D341Med (cell line): ENCODE measurements at places on chromosomes 11 and 22.

DNA sequence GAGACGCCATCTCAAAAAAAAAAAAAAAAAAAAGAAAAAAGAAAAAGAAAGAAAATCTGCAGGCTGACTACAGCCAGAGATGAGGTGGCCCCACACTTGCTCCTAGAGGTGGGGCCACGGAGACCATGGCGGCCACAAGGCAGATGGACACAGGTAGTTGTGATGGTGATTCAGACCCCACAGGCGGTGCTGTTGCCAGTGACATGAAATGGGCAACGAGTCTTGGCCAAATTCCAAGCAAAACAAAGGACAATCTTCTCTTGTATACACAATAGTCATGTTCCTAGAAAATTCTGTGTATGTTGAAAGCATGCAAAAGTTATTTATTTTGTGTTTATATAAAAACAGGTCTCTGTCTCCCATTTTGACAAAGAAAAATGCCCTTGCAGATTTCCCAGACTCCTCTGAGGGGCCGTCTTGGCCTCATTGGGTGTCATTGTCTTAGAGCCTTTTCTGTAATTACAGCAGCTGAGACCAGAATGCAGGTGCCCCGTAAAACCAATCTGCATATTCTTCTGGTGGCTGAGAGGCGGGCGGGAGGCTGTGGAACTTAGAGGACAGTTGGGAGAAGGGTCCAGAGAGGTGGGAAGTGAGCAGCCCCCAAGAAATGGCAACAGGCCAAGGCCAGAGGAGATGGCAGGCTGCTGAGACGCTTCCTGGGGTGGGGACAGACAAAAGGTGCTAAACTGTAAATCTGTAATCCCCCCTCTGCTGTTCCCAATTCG, 22.5 kb upstream of the DAGLA start:
- no peak for DNase-seq

- DNase-seq: no peak
Measured at GRCh38 chr11:79128291-79128690, 312.5 kb downstream of the TENM4 start.

DNA sequence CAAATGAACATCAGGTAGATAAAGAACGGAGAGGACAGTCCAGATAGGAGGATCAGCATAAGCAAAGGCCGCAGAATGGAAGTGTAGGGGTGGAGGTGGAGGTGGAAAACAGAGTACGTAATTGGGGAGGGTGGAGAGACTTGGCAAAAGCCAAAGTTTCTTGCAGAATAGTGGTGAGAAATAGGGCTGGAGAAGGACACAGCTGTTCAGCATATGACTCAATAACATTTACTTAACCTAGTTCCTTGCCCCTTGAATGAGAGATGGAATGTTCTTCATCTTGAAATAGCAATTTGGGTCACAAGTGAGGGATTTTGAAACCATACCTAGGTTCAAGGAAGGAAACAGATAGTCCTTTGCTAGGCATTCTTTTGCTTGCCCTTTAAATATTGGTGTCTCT, 235.9 kb upstream of the ARHGAP20 start:
- DNase-seq: no peak

GRCh38 chr11:131064373-131064991, 148.2 kb upstream of the SNX19 start:
- DNase-seq: peak; percentile 86

- DNase-seq: no peak
Measured at GRCh38 chr11:63811522-63811921, 1.7 kb upstream of the SPINDOC start.

GRCh38 chr11:45754261-45754709, 50.7 kb upstream of the SLC35C1 start:
- no peak for DNase-seq

DNA sequence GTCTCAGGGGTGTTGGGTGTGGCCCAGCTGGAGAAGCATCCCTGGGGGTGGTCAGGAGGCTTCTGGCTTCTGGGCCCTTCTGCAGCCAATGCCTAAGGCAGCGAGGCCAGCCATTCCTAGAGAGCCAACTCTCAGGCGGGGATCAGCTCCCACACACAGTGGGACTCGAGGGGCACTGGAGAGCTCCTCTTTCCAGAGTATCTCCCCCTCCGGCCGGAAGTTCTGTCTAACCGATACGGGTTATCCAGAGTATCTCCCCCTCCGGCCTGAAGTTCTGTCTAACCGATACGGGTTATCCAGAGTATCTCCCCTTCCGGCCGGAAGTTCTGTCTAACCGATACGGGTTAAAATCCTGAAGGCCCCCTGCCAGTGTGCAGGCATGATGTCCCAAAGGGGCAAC, 71.2 kb upstream of the B3GAT1 start:
- DNase-seq: no peak

DNA sequence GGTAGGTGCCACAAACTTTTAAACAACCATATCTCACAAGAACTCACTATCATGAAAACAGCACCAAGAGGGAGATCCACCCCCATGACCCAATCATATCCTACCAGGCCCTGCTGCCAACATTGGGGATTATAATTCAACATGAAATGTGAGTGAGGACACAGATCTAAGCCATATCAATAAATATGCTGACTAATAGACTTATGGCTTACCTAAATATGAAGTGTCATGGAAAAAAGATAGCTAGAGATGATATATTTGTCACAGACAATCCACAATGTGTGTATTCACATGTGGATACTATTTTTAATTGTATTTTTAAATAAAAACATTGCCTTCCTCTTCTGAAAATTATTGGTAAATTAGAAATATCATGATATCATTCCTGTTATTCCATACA, 38.2 kb upstream of the RAB38 start:
- DNase-seq: no peak

DNA sequence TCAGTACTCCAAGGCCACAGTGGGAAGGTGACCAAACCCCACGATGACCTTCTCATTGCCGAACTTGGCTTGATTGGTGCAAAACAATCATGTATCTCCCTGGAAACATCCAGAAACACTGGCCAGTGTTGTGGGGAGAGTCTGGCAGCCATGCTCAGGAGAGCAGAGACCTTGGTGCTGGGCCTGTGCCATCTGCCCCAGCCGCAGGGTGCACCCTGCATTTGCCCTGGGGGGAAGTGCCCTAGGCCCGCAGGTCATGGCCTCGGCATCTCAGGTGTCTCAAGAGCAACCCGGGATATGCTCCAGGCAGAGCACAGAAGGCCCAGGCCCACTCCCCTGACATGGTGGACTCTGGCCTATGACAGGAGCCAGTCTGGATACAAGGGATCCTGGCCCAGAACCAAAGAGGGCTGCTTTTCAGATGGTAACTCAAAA, 23.7 kb downstream of the ARVCF start:
- DNase-seq: no peak

- DNase-seq: no peak
Measured at GRCh38 chr11:102230911-102231310, 86.4 kb upstream of the BIRC3 start.

- DNase-seq: no peak
Measured at GRCh38 chr11:1503708-1504104, 17.1 kb upstream of the MOB2 start.

DNA sequence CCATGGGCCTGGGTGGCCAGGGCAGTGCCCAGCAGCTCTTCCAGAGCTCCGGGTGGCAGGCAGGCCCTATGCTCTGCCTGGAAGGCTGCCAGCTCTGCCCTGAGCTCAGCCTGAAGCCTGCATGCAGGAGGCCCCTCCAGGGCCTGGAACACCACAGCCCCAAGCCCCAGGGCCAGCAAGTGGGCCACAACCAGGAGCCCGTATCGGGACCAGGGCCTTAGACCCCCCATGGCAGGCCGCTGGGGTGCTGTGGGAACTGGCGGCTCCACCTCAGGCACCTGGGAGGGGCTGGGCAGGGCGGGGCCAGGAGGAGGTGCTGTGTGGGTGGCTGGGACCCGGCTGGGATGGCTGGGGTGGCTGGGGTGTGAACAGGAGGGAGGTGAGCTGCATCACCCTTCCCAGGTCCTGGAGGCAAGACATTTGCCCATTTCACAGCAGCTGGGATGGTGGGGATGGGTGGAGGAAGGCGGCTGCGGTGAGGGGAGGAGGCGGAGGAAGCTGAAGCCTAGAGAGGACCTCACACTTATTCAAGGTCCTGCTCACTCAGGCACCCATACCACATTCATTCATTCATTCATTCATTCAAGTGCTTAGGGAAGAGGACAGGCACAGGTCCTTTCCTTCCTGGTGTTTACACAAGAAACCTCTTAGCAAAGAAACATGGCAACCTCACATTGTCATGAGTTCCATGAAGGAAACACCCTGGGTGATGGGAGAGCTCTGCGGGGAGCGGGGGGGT, at the start of gene KCNK7:
Gene KCNK7, minus strand, starts transcription at position 258 of the 739 bp plus-strand sequence. Its CDS starts 28 bp downstream, at position 230.
- no peak for DNase-seq

DNA sequence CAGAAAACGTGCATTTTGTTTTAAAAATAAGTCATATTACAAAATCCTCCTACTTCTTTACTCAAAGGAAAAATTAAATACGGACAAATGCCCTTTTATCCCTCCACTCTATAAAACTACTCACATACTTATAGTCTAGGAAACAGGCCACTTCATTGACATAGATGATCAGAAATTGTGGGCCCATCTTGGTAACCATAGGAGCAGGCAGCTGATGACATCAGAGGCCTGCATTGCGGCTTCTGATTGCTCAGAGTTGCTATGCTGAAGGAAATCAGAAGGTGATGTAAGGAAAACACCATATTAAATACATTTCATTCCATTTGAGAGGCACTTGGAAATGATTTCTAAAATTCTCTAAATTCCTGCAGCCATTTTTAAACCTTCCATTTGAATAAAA, 27.0 kb downstream of the FAM76B start:
- no peak for DNase-seq

- DNase-seq: peak; percentile 77
Measured at GRCh38 chr11:30196400-30197206, 34.2 kb upstream of the FSHB start.

GRCh38 chr11:1844221-1845094, 5.7 kb downstream of the TNNI2 start:
- no peak for DNase-seq

DNA sequence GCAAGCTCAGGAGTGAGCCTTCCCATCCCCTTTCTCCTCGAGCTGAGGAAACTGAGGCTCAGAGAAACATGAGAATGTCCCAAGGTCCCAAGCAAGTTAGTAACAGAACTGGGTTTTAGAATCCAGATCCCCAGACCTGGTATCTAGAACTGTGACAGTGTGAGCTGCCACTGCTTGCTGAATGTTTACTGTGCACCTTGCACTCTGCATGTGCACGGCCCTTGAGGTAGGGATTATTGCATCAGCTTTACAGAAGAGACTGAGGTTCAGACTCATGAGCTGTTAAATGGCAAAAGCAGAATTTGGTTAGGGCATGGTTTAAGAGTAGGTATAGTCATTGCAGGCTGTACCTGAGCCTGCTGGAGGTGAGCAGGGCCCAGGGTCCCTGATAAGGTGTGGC, 3.8 kb upstream of the MPPED1 start:
- no peak for DNase-seq

GRCh38 chr11:101745756-101746155, 161.9 kb upstream of the TRPC6 start:
- no peak for DNase-seq

DNA sequence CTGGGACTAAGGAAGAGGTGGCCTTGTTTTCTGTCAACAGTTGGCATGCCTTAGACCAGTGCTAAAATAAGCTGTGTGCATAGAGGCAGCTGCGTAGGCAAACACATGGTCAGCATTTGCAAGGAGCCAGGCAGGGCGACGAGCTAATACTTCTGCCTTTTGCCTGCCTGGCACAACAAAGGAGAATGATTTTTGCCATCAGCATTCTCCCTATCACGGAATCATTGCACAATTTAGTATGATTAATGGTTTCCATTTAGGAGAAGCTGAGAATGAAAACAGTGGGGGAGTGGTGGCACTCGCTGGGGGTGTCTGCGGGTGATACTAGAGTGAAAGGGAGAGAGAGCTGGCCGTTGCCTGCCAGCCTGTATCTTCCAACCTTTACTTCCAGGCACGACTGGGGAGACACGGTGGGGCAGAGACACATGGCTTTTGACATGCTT, 336.0 kb downstream of the CADM1 start:
- DNase-seq: no peak

DNA sequence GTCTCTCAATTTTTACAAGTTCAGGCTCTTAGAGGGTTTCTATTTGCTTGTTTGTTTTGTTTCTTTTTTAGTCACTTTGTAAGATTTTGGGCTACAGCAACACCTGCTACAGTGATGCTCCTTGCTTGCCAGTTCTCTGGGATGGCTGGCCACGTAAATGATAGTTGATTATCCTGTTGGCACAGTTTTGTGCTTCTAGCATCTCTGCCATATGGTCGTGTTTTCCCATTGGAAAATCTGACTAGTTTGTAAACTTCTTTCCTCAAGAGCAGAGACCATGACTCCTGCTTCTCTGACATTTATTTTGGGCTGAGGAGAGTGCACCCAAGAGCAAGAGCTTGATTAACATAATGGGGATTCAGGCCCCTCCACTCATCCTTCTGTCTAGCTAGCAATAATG, 1621.6 kb upstream of the RAG2 start:
- no peak for DNase-seq

- DNase-seq: no peak
Measured at GRCh38 chr11:109859045-109859724, 234.0 kb upstream of the ZC3H12C start.

DNA sequence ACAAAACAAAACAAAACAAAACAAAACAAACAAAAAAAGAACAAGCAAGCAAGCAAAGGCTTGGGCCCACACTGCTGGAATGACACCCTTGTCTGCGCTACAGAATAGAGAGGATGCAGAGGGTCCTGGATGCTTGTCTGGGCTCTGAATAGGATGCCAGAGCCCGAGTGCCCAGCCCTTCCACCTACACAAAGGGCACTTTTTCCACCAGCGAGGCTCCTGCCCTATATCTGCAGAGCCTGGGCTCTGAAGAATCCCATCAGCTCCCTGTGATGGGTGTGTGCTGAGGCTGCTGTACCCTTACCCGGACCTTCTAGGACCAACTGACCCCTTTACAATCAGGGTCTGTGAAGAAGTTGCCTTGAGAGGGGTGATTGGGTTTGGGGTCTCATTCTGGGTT, 221.2 kb downstream of the DSCAML1 start:
- DNase-seq: no peak

DNA sequence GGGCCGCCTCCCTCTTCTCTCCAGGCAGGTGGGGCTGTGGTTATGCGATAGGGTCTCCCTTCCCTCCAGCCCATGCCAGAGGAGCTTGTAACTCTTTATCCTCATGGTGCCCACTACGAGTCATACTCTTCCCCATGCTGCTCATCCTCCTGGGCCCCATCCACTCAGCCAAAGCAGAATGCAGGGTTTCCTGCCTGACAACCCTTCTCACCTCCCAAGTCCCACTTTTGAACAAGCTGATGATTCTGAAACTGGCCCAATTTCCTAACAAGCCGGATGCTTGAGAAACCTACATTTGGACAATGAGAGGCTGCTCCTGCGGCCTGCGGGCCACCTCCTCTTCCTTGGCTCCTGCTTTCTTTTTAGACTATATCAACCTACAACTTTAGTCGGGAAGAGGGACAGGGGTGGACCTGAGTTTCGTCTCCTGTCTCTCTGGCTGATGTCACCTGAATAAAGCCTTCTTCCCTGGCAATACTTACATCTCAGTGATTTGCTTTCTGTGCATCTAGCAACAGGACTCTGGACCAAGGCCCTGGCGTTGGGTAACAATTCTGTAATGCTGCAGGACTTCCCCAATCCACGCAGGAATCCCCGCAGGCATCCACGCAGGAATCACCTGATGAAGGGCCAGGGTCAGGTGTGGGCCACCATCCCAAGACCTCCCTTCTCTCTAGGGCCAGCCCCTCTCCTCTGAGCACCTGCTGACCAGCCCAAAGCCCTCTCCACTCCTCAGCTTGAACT, 1.5 kb upstream of the NDUFS8 start:
- DNase-seq: no peak
